Activated naive CD8-positive, alpha-beta T cell treated with anti-CD3 and anti-CD28 coated beads, Interleukin-2, amount 50 U/mL, for 24 hours (primary cell): ENCODE measurements at places on chromosomes 16 and 17.

GRCh38 chr17:78224231-78225087, 7.0 kb upstream of the TMEM235 start:
- peaks cover 3% of the 10 kb centered on the region for H3K4me1 ChIP-seq
- no peak overlapping the region for H3K4me3 ChIP-seq
- no peak for DNase-seq
- no peak overlapping the region for H3K27ac ChIP-seq
- peaks cover 10% of the 10 kb centered on the region for H3K27me3 ChIP-seq

GRCh38 chr17:17575360-17576251, 15.9 kb downstream of the PEMT start:
- H3K27me3 ChIP-seq, result no peaks in the 10 kb centered on the region
- DNase-seq, result no peak
- H3K4me1 ChIP-seq, result no peaks in the 10 kb centered on the region
- no peak overlapping the region for H3K27ac ChIP-seq

- peaks cover 66% of the 10 kb centered on the region for H3K4me1 ChIP-seq
- peak overlapping the region; percentile 56 for H3K27ac ChIP-seq
- peak; percentile 65 for DNase-seq
- H3K4me3 ChIP-seq, result peak overlapping the region; percentile 87
- no peaks in the 10 kb centered on the region for H3K27me3 ChIP-seq
Observed at GRCh38 chr17:76265624-76266243, 586 bp downstream of the UBALD2 start.

DNA sequence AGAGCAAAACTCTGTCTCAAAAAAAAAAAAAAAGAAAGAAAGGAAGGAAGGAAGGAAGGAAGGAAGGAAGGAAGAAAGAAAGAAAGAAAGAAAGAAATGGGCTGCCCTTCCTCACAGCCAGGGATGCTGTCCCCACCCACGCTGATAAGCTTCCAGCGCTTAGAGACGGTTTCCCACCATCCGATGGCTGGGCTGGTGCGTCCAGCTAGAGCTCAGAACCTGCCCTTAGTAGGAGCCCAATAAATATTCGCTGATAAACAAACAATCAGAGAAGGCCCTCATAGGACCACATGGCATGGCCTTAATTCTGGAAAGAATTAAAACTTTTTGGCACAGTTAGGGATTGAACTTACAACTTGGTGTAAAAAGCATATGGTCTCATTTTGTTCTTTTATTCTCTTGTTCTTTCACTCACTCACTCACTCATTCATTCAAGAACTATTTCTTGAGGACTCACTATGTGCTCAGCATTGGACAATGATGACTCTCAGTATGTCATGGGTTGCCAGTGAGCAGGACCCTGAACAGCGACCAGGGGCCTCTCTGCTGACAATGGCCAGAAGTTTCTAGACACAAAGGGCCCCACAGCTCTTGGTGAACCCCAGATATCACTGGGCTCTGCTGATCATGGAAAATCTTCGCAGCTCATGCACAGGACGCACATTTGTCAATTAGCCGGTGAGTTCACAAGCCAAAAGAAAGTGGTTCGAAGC, 32.5 kb upstream of the TNRC6C start:
- peaks cover 7% of the 10 kb centered on the region for H3K4me1 ChIP-seq
- no peaks in the 10 kb centered on the region for H3K36me3 ChIP-seq
- no peak overlapping the region for H3K4me3 ChIP-seq

DNA sequence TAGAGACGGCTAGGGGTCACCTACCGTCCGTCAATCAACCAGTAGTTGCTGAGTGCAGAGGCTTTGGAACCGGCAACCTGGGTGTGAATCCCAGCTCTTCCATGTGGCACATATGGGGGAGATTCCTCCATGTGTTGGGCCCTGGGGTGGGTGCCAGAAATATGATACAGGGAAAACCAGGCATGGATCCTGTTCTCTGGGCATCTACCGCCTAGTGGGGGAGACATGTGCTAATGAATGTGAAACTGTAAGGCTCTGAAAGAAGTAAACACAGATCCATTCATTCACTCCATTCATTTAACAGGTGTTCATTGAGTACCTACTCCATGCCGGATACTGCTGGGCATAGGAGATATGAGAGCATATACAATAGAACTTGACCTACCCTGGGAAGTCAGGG, 39.5 kb upstream of the SDK2 start:
- no peak overlapping the region for H3K27ac ChIP-seq
- no peak for DNase-seq
- H3K4me1 ChIP-seq, result no peaks in the 10 kb centered on the region

- H3K27ac ChIP-seq, result no peak overlapping the region
- H3K4me3 ChIP-seq, result no peak overlapping the region
- DNase-seq, result peak; percentile 26
- H3K4me1 ChIP-seq, result no peaks in the 10 kb centered on the region
- H3K27me3 ChIP-seq, result peaks cover 17% of the 10 kb centered on the region
- H3K36me3 ChIP-seq, result no peaks in the 10 kb centered on the region
Observed at GRCh38 chr17:34706029-34706428, 126.6 kb downstream of the TMEM132E start.

- no peak overlapping the region for H3K4me3 ChIP-seq
- H3K27me3 ChIP-seq, result no peaks in the 10 kb centered on the region
- no peaks in the 10 kb centered on the region for H3K36me3 ChIP-seq
Observed at GRCh38 chr17:67772679-67773078, 52.6 kb upstream of the BPTF start.

DNA sequence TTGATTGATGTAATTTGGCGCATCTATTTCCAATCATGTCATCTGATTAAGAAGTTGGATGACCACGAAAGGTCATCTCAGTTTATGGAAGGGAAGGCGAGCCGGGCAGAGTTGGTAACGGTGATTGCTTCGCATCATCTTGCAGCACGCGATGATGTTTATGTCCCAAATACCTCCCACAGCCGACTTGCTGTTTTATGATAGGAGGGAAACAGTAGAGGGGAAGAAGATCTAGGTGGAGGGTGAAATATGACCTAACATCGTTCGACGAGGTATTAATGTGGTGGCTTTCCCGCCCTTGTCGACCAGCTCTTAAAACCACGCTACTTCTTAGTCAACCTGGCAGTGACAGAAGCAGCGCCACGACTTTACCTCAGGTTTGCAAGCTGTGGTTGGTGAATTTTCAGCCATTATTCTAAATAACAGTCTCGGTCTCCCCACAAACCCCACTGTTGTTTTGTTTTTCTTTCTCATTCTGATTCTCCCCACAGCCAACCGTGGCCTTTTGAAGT, 805 bp upstream of the TANC2 start:
- peak overlapping the region; percentile 80 for H3K4me3 ChIP-seq
- DNase-seq, result peak; percentile 52
- H3K27me3 ChIP-seq, result peaks cover 35% of the 10 kb centered on the region
- peak overlapping the region; percentile 87 for H3K27ac ChIP-seq
- H3K36me3 ChIP-seq, result no peaks in the 10 kb centered on the region

GRCh38 chr16:86878236-86879080, 300.1 kb downstream of the FOXL1 start:
- no peak overlapping the region for H3K27ac ChIP-seq
- no peak for DNase-seq
- no peak overlapping the region for H3K4me3 ChIP-seq

DNA sequence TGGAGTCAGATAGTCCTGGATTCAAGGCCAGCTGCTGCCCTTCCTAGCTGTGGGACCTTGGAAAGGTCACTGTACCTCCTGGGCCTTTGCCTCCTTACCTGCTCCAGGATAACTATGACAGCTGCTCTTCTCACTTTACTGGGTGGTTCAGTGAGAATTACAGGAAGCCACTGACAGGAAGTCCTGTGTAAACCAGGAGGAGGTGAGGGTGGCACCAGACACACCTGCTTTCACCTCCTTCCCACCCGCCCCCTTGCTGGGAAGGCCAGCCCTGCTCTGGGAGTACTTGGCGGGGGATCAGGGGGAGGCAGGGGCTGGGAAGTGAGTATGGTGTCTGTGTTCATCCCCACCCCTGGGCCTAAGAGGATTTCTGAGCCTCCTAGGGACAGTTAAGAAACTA, 42.6 kb downstream of the CPNE2 start:
- peak overlapping the region; percentile 81 for H3K27ac ChIP-seq
- H3K27me3 ChIP-seq, result no peaks in the 10 kb centered on the region
- peaks cover 63% of the 10 kb centered on the region for H3K4me1 ChIP-seq
- peak; percentile 21 for DNase-seq

GRCh38 chr16:80619824-80620223, 79.0 kb downstream of the DYNLRB2 start:
- no peaks in the 10 kb centered on the region for H3K4me1 ChIP-seq
- H3K27me3 ChIP-seq, result no peaks in the 10 kb centered on the region
- H3K27ac ChIP-seq, result no peak overlapping the region
- no peak overlapping the region for H3K4me3 ChIP-seq

DNA sequence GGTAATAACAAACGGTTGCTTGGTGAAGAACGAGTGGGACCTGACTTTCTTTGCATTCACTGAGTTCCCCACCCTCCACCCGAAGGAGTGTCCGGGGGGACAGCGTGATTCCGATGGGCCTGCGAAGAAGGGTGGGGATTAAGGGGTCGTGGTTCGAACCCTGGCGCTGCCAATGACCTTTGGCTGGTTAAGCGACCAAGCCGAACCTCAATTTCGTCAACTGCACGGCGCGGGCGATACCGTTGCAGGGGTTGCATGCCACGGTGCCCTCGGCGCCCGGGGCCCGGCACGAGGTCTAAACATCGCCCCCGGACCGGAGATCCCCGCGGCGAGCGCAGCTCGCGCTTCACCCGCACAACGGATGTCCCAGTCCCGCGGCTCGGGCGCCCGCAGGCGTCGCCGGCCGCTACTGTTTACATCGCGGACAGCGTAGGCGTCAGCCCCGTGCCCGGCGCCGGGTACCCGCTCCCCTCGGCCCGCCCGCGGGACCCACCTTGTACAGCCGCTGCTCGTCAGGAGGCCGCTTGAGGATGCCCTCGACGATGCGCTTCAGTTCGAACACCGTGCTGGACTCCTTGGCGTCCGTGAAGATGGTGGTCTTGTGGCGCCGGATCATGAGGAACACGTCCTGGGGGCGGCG, 460 bp downstream of the ELOB start:
- peaks cover 28% of the 10 kb centered on the region for H3K4me1 ChIP-seq
- DNase-seq, result peak; percentile 41
- peak overlapping the region; percentile 87 for H3K27ac ChIP-seq
- H3K36me3 ChIP-seq, result peaks cover 22% of the 10 kb centered on the region
- H3K4me3 ChIP-seq, result peak overlapping the region; percentile 96

- peaks cover 8% of the 10 kb centered on the region for H3K36me3 ChIP-seq
- peaks cover 3% of the 10 kb centered on the region for H3K27me3 ChIP-seq
- H3K27ac ChIP-seq, result no peak overlapping the region
Observed at GRCh38 chr17:42522798-42523278, 13.2 kb upstream of the NAGLU start.

- no peak for DNase-seq
- H3K4me1 ChIP-seq, result peaks cover 18% of the 10 kb centered on the region
- H3K27ac ChIP-seq, result no peak overlapping the region
Observed at GRCh38 chr17:6430769-6431168, 4.2 kb downstream of the AIPL1 start.

DNA sequence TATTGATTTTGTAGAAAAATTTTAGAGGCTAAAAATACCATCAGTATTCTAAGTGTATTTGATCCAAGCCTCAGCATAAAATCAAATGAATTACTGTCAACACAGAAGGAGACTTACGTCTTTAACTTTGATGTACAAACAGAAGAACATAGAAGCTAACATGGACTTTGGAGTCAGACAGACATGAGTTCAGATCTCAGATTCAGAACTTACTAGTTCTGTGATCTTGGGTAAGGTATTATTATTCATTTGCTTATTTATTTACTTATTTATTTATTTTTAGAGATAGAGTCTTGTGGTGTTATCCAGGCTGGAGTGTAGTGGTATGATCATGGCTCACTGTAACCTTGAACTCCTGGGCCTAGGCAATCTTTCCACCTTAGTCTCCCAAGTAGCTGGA, 4.0 kb upstream of the SLFN12L start:
- no peak for DNase-seq
- H3K27me3 ChIP-seq, result no peaks in the 10 kb centered on the region
- H3K4me3 ChIP-seq, result peak overlapping the region; percentile 86
- peaks cover 2% of the 10 kb centered on the region for H3K36me3 ChIP-seq

DNA sequence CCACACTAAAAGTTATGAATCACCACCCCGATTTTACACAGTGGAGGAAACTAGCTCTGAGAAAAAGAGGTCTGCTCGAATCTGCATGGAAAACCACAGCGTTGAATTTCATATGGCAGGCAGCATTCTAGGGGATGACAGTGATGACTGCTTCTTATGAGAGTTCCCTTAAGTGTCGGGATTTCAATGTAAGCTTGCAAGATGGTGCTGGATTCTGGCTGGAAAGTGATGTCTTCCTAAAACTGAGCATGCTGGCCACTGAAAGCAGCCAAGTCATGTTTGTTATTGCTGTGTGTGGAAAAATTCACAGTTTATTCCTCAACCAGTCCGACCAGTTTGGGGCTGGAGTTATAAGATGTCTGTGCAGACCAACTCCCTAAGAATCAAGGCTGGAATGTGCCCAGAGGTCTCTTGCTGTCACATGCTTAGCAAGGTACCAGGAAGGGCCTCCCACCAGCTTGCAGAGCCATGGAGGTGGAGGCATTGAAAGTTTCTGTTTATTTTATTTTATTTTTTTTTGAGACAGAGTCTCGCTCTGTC, 37.2 kb upstream of the GAN start:
- H3K4me3 ChIP-seq, result no peak overlapping the region
- no peaks in the 10 kb centered on the region for H3K4me1 ChIP-seq
- no peaks in the 10 kb centered on the region for H3K27me3 ChIP-seq
- H3K36me3 ChIP-seq, result no peaks in the 10 kb centered on the region
- no peak overlapping the region for H3K27ac ChIP-seq
- no peak for DNase-seq

DNA sequence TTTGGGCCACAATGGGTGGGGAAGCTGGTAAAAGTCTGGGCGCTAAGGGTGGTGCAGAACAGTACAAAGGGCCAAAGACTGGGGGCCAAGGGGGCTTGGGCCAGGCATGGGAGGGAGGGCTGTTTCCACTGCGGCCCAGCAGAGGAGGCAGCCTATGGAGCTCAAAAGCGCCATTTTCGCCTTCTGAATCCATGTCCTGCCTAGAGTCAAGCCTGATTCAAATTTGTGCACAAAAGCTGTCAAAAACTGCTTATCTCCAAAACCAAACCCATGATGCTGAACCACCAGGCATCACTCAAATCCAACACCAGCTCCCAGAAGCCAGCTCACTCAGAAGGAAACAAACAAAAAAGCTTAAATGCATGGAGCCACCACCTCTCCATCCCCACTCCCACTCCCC, 16.0 kb downstream of the COG7 start:
- H3K27ac ChIP-seq, result no peak overlapping the region
- no peak for DNase-seq
- H3K4me3 ChIP-seq, result no peak overlapping the region
- H3K27me3 ChIP-seq, result no peaks in the 10 kb centered on the region
- H3K36me3 ChIP-seq, result peaks cover 20% of the 10 kb centered on the region
